Progenitor cell of endocrine pancreas (in vitro differentiated cells): ENCODE measurements at places on chromosomes 2 and 18. TPM values are rescaled to one million over a fixed set of nuclear protein-coding genes. Genes with fewer than 3 reads are reported as not detected.
A peak's percentile ranks its signal among the peaks of the same experiment; 100 is the strongest.

- H3K36me3 ChIP-seq, result no peaks in the 10 kb centered on the region
- no peak for DNase-seq
- H3K4me3 ChIP-seq, result no peak overlapping the region
Observed at GRCh38 chr2:197191177-197191939, 119.2 kb downstream of the ANKRD44 start.

GRCh38 chr18:60193780-60194179 is 178.8 kb downstream of the MC4R start:
- no peak for DNase-seq
- peaks cover 4% of the 10 kb centered on the region for H3K4me1 ChIP-seq
- H3K27me3 ChIP-seq, result peaks cover 24% of the 10 kb centered on the region
- no peaks in the 10 kb centered on the region for H3K36me3 ChIP-seq
- no peak overlapping the region for H3K27ac ChIP-seq

The CABYR gene
- 8.0 and 10.5 TPM in 2 replicates for total RNA-seq

The COLEC12 gene
- total RNA-seq, result 0.55 and 0.69 TPM in 2 replicates

GRCh38 chr18:5478261-5478660 is 65.5 kb downstream of the EPB41L3 start:
- no peaks in the 10 kb centered on the region for H3K27me3 ChIP-seq
- H3K4me3 ChIP-seq, result no peak overlapping the region
- no peak for DNase-seq
- H3K4me1 ChIP-seq, result peaks cover 26% of the 10 kb centered on the region
- H3K27ac ChIP-seq, result peak overlapping the region; percentile 14
- peaks cover 13% of the 10 kb centered on the region for H3K36me3 ChIP-seq

The DHRS9 gene
- not detected in 2 replicates for total RNA-seq

DNA sequence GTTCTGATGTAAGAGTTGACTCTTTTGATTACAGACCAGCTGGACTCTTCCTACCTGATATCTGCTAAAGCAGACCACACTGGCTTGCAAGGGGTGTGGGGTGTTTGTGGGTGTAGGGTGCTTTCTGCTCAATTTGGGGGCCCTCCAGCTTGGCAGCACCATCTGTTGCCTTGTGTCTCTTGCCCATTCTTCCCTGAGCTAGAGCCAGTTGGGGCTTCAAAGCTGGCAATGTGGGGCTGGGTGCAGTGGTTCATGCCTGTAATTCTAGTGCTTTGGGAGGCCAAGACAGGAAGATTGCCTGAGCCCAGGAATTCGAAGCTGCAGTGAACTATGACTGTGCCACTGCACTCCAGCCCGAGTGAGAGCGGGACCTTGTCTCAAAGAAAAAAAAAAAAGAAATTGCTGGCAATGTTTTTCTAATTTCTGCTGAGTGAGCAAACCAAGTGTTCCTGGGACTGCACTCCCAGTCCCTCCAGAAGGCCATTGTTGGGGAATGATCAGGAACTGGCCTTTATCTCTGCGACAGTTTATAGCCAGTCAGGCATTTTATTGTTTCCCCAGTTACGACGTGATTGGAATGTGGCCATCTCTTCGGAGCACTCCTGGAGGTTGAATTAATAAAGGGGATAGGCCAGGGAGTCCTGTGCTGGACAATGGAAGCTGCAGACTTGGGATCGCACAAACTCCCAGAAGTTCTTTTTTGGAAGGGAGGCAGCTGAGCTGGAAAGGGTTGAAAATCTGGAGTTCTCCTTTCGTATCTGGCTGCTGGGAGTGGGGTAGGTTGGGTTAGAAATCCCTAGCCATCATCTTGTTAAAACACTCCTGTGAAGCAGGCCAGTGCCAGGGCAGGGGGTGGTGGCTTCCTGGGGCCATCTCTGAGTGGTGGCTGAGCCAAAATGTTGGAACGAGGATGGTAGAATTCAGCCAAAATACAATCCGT is 57.2 kb downstream of the LIPG start:
- peaks cover 20% of the 10 kb centered on the region for H3K27me3 ChIP-seq
- H3K4me3 ChIP-seq, result no peak overlapping the region
- no peak for DNase-seq

DNA sequence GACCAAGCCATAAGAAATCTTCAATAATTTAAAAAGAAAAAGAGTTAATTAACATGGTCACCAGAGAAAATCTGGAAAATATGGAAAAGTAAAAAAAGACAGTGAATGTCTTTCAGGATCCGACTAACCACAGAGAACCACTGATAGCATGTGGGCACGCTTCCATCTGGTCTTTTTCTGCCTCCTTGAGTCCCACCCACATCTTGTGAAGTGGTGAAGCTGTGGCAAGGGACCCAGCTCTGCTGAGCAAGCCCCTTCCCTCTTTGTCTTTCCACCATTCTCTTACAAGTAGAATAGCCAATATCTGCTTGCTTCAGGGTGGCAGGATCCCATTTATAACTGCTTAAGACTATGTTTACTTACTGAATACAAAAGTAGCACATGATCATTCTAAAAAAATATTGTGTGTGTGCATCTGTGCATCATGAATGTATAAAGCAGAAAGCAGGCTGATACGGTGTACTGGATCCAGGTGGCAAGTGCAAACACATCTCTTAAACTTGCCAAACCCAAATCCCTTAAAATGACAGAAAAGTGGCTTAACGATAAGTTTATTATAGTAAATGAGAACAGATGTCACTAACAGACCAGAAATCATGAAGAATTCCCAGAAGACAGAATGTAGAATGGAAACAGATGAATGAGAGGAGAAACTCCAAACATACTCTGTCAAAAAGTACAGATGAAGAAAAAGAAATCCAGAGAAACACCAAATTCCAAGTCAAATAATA is 52.3 kb downstream of the FOXI3 start:
- H3K27ac ChIP-seq, result no peak overlapping the region
- no peak for DNase-seq
- H3K36me3 ChIP-seq, result no peaks in the 10 kb centered on the region
- no peak overlapping the region for H3K4me3 ChIP-seq

- H3K4me3 ChIP-seq, result no peak overlapping the region
- DNase-seq, result no peak
- H3K36me3 ChIP-seq, result no peaks in the 10 kb centered on the region
Observed at GRCh38 chr18:28684746-28685355, 507.9 kb upstream of the CDH2 start.
